Cerebellum (tissue), 4 donors: ENCODE measurements at places on chromosomes 2 and 18.

DNA sequence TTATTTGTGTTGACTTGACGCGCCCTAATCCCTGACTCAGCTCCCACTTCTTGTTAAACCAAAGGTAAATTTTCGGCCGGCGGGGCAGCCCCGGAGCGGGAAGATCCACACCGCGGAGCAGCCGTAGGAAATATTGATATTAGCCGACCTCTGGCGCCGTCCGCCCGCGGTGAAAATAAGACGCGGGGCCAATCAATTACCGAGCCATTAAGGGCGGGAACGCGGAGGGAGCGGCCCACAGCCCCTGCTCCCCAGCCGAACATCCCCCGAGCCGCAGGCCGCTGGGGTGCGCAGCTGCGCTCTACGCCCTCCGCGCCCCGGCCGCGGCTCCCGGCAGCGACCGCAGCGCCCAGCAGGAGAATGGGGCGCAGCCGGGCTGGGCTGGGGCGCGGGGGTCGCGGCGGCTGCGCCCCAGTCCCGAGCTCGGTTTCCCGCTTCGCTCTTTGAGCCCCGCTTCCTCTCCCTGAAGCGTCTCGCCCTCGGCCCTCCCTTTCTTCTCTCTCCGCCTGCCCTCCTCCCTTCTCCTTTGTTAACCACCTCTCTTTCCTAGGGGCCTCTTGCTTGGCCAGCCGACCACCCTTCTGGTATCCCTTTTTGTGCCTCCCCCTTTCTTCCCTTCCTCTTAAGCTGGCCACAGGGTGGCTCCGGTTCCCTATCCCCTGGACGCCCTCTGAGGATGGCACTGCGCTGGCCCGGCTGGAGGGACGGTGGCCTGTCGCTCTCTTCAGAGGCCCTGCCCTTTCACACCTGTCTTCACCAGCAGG lies 40.9 kb downstream of the CELF4 start:
- DNase-seq, result no peak

GRCh38 chr2:9627310-9627709 lies 3.5 kb downstream of the YWHAQ start:
- no peak for DNase-seq

DNA sequence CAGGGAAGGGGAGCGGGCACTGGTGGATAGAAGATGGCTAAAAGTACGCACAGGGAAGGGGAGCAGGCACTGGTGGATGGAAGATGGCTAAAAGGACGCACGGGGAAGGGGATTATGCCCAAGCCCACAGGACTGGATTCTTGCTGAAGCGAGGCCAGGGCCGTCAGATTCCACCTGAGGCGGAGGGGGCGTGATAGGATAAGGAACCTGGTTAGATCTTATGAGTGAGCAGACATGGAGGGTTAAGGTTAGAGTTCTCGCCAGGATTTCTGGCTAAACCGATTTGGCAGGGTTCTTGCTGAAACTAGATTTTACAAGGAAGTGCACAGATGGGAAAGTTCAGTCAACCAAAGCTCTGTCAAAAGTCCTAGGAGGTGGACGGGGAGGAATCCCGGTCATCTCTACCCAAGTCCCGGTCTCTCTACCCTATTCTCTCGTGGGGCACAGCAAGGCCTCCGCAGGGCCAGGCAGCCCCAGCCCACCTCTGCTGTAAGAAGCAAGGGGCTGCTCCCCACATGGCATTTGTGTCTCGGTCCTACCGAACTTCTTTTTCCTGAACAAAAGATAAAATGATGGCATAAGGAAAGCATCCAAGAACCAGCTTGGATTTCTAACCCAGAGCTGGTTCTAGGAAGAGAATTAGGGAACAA lies 140.8 kb downstream of the PTGR3 start:
- DNase-seq, result no peak

DNA sequence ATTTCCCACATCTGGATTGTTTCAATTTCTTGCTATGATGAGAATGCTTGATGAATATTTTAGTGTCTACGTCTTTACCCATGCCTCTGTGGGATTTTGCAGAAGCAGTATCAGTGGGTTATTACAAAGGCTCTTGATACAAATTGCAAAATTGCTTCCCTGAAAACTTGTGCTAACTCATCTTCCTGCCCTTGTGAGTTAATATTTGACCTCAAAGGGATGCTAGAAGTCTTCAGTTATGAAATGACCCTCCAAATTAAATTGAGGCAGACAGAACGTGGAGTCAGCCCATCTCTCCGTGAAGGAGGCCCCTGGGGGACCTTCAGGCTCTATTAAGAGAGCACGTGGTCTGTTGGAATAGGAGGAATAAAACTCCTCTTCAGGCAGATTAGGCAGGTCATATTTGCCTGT lies 239.2 kb upstream of the HS6ST1 start:
- no peak for DNase-seq

GRCh38 chr2:172244419-172245130 lies 141.9 kb upstream of the DLX2 start:
- no peak for DNase-seq

- no peak for DNase-seq
Measured at GRCh38 chr2:138356178-138356577, 145.4 kb upstream of the SPOPL start.

- DNase-seq, result no peak
Measured at GRCh38 chr18:35572644-35573043, 8.9 kb upstream of the GALNT1 start.

DNA sequence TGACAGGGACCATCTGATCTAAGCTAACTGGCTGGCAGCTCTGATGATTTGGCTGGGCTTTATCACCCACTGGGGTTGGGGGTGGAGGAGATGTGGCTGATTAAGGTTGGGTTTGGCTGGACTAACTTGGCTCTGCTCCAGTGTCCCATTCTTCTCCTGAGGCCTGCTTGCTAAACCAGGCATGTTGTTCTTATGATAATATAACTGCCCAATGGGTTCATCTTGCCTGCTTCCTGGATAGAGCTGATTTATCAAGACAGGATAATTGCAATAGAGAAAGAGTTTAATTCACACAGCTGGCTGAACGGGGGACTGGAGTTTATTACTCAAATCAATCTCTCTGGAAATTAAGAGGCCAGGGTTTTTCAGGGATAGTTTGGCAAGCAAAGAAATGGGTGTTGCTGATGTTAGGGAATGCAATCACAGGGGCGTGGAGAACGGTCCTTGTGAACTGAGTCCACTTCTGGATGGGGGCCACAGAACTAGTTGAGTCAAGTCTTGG lies 150.4 kb downstream of the PTH2R start:
- DNase-seq, result no peak

GRCh38 chr18:51038110-51038509 lies 8.1 kb downstream of the SMAD4 start:
- DNase-seq, result no peak

DNA sequence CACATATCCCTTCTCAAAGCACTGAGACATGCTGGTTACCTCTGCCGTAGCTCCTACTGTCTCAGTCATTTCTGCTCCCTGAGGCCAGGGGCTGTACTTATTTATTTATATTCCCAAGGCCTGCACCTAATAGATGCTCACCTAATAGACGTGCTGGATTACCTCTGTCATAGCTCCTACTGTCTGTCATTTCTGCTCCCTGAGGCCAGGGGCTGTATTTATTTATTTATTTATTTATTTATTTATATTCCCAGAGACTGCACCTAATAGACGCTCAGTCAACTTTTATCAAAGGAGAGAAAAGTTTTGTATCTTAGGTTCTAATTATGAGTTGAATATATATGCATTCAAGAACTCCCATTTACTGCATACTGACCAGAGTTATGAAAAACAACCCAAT lies 414.0 kb upstream of the TRIB2 start:
- DNase-seq, result no peak

- no peak for DNase-seq
Measured at GRCh38 chr2:239677453-239678185, 276.8 kb upstream of the HDAC4 start.

DNA sequence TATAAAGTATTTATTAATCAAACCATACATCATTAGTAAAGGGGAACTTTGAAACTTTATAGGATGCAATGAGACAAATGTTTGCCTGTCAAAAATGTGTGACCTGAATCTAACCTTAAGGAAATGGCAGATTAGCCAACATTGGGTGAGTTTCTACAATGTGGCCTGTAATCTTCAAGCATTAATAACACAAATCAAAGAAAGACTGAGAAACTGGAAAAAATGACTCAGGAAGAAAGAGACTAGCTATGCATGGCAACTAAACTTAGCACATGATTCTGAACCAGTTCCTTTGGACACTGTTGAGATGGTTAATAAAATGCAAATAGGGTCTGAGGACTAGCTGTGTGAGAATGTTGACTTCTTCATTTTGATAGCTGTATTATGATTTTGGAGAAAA lies 628.6 kb upstream of the ID2 start:
- DNase-seq, result no peak

DNA sequence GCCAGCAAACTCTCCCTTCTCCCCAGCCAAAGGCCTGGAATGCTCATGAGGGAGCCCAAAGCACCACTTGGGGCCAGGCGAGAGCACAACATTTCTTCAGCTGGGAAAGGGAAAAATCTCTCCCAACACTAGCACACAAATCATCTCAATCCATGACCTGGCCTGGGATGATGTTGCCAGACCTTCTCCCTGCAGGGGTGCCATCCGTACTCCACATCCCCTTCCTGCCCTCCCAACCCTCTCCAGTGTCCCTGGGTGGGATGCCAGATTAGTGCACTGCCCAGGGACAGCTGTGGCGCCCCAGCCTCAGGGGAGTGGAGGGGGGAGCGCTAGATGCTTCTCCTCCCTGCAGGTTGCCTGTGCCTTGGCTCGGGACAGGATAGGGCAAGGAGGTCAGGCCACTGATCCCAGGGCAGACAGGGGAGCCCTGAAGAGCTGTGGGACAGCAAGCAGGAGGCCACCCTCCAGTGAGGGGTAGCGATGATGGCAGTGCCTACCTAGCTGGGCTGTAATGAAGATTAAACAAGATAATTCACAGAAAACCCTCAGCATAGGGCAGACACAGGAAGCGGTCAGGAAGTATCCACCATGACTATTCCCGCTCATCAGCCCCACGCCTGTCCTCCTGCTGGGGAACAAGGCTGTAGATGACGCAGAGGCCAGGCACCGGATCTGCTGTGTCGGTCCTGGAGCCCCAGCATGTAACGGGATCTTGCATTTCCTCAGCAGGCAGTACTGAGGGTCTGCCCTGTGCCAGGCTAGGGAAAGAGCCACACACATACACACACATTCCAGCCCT lies 31.1 kb downstream of the SERTAD2 start:
- DNase-seq, result no peak

DNA sequence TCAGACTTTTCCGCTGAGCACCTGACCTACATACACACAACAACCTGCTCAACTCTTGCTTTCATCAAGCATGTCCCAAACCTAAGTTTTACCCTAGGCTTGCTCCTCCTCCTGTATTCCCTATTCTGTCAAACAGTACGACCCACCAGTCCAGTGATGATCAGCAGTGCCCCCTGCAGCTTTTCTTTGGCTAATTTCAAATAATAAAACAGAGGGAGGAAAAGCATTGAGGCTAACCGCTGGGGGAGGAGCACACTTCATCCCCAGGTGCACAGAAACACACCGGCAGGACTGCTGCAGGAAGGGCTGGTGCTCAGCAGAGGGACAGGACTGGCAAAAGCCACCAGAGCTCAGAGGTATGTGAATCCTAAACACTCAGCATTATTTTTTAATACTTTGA lies 21.2 kb downstream of the E2F6 start:
- no peak for DNase-seq

GRCh38 chr2:95392320-95392719 lies 10.2 kb upstream of the FAHD2A start:
- no peak for DNase-seq

GRCh38 chr2:207792244-207792785 lies 22.6 kb upstream of the FZD5 start:
- DNase-seq, result no peak

- DNase-seq, result no peak
Measured at GRCh38 chr2:83067947-83068346, 1391.1 kb downstream of the SUCLG1 start.

GRCh38 chr2:106638043-106638442 lies 150.9 kb downstream of the CD8B2 start:
- DNase-seq, result peak; percentile 8

- DNase-seq, result no peak
Measured at GRCh38 chr2:54559593-54560145, 103.5 kb downstream of the SPTBN1 start.

DNA sequence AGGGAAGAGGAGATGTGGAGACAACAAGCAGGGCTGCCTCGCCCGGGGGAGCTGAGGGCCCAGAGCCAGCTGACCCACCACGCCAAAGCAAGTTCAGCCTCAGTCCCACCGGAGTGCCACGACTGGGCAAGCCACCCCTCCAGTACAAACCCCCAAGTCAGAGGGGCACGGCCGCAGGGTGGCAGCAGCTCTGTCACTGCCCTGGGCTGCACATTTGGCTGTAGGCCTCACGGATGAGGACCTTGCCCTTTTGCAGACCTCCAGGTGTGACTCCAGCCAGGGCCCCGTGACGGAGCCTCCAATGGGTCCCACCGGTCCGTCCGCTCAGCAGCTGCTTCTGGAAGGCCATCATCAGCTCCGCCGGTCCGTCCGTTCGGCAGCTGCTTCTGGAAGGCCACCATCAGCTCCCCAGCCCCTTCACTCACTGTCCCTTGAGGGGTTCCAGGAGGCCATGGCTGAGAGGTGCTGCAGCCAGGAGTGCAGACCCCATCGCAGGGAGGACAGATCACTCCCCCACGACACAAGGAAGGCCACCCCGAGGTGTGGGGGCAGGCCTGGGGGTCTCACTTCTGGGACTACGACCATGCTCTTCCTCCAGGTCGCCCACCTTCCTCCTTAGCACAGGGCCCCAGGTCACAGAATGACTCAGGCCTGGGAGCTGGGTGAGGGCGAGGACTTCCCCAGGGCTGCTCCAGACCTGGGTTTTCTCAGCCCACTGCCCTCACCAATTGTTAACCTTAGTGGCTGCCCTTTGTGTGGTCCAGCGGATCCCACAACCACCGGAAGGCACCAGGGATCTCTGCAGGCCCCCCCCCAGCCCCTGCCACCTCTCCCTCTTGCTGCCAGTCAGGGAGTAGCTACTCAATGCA lies 24.6 kb upstream of the STK25 start:
- no peak for DNase-seq

GRCh38 chr2:25851740-25852503 lies 26.4 kb downstream of the ASXL2 start:
- DNase-seq, result peak; percentile 46

DNA sequence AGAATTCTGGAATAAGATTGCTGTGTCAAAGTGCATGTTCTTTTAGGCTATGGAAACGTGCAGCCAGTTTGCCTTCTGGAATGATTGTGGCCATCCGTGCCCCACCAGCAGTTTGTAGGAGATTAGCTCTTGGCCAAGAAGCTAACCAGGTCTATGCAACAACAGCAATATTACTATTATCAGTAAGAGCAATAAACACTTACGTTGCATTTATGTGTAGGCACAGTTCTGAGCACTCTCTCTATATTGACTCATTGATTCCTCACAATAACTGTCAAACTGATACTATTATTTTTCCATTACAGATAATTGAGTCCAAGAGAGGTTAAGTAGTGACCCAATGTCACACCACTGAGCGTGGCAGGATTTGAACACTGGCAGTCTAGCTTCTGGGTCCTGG lies 186.4 kb downstream of the DYSF start:
- DNase-seq, result no peak

- no peak for DNase-seq
Measured at GRCh38 chr2:72934683-72935610, 17.6 kb downstream of the EMX1 start.
